ENCODE measurements at places on chromosomes 11 and 22. TPM values are rescaled to one million over a fixed set of nuclear protein-coding genes. Genes with fewer than 3 reads are reported as not detected.
A peak's percentile ranks its signal among the peaks of the same experiment; 100 is the strongest.

GRCh38 chr22:46969961-46970360, 207.5 kb downstream of the TBC1D22A start:
- DNase-seq = no peak

- DNase-seq = no peak
These were observed 2.2 kb upstream of the PNPLA3 start for GRCh38 chr22:43921370-43921769.

The PRODH gene
- total RNA-seq = 5.6 TPM

DNA sequence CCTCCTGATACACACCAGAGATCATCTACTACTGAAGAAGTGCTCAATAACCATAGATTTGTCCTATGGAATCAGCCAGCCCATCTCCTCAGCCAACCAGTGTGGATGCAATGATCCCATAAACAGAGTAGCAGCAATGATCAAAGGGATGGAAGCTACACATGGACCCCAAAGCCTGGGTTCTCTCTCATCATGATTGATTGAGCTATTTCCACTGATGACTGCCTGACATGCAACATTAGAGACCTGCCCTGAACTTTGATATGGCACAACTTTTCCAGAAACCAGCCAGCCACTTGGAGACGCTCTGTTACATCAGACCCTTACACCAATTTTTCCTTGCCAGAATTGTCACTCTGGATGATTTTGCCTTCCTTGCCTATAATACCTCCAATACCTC, 471.6 kb downstream of the BUD13 start:
- DNase-seq = no peak

- DNase-seq = no peak
These were observed 13.3 kb upstream of the CABP7 start for GRCh38 chr22:29706486-29706885.

GRCh38 chr11:84014539-84014938, 728.4 kb upstream of the CCDC90B start:
- no peak for DNase-seq

GRCh38 chr11:104968355-104968855, at the start of gene CASP4:
CASP4 (minus strand) TSS chr11:104968574; CDS start chr11:104968525, 49 bp downstream.
- peak; percentile 88 for DNase-seq

GRCh38 chr11:75760710-75761493, 7.7 kb upstream of the DGAT2 start:
- DNase-seq = no peak

Data from skin of body (tissue), 3 donors.